ENCODE measurements at places on chromosomes 16 and 17.

- DNase-seq: peak; percentile 83
Observed at GRCh38 chr17:74768069-74768762, 7.9 kb downstream of the NAT9 start.

DNA sequence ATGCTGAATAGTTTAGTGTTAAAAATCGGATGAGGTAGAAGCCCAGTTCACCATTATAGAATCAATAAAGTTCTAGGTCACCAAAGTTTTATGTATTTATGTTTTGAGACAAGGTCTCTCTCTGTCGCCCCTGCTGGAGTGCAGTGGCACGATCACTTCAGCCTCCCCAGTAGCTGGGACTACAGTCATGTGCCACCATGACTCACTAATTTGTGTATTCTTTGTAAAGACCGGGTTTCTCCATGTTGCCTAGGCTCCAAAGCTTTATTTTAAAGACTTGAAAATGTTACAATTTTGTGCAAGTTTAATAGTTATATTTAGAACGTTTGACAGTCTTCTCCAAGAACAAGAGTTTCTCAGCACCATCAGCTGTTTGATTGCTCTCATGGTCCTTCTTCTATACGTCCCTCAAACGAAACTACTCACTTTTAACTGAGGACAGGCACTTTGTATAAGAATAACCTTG lies 32.1 kb downstream of the NDE1 start:
- peak; percentile 76 for DNase-seq

- DNase-seq: no peak
Observed at GRCh38 chr17:67401598-67402504, 24.8 kb downstream of the PITPNC1 start.

DNA sequence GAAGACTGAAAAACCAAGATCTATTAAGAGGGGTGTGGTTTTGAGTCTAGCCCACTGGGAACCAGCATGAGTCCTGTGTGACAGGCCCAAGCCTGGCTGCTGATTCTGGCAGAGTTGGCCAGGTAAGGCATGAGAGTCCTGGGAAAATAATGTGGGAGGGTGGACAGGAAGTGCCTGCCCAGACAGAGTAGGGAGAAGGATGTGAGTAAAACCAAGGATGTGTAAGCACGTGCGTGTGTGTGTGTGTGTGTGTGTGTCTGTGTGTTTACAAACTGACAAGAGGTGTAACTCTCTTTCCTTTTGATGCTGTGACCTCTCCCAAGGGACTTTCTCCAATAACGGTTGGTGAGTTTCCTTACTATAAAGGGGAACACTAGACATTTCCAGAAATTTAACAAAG lies 15.6 kb upstream of the TEX2 start:
- DNase-seq: peak; percentile 60

- DNase-seq: no peak
Observed at GRCh38 chr16:48334325-48334724, 50.9 kb downstream of the SIAH1 start.

DNA sequence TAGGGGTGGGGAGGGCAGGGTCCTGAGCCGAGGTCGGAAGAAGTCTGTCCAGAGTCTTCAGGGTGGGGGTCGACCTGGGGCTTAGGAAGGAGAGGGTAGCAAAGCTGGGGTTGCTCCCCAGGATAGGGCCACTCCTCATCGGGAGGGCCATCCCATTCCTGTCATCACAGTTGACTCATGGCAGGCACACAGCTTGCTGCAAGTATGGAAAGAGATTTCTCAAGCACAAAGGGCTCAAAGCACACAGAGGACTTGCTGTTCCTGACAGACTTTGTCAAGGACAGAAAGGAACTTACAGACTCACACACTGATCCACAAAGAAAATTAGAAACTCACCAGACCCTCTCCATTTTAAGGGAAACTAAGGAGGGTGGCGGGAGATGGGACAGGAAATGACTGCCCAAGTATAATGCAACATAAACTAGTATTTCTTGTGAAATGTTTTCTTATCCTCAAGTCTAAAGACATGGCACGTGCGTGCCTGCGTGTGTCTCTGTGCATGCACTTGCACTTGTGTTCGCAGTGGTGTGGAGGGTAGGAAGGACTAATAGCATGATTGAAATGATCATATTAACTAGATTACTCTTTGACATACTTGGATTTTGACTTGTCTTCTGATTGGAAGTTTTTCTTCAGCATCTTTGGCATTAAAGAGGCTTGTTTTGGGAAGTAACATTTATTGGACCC lies 2.4 kb downstream of the AOC2 start:
- DNase-seq: no peak

- DNase-seq: no peak
Observed at GRCh38 chr16:318628-319027, 33.9 kb downstream of the AXIN1 start.

- no peak for DNase-seq
Observed at GRCh38 chr17:76524598-76525512, 12.7 kb downstream of the CYGB start.
